Central memory CD4-positive, alpha-beta T cell (primary cell): ENCODE measurements at places on chromosomes 7 and 10.

- no peak for DNase-seq
These were observed 7.8 kb upstream of the HERC4 start for GRCh38 chr10:68082872-68083271.

DNA sequence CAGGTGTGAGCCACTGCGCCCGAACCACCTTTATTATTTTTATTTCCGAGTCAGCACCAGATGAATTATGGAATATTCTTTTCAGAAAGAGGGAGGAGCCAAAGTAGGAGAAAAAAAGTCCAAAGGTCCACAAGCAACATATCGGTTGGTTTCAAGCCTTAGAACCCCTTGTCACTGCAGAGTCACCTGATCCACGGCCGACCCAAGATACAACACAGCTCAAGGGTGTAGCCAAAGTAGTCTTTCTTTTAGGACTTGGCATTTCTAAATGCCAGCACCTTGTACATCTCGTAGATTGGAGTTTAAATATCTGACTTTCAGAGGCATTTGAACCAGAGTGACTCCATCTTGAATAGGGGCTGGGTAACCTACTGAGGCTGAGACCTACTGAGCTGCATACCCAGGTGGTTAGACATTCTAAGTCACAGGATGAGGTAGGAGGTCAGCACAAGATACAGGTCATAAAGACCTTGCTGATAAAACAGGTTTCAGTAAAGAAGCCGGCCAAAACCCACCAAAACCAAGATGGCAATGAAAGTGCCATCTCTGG lies 113.9 kb upstream of the ANLN start:
- DNase-seq = no peak

DNA sequence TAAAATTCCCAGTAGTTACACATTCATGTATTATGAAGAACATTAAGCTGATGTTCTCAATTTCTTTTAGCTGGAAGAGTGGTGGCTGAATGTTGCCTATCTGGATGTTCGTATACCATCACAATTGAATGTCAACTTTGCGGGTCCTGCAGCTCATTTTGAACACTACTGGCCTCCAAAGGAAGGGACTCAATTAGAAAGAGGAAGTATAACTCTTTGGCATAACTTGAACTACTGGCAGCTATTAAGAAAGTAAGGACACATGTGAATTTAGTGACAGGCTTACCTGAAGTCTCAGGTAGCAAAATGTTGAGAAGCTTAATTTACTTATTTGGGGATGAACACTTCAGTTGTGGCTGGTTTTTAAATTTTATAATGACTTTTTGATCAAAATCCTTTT lies 15.9 kb downstream of the CROT start:
- DNase-seq = no peak

DNA sequence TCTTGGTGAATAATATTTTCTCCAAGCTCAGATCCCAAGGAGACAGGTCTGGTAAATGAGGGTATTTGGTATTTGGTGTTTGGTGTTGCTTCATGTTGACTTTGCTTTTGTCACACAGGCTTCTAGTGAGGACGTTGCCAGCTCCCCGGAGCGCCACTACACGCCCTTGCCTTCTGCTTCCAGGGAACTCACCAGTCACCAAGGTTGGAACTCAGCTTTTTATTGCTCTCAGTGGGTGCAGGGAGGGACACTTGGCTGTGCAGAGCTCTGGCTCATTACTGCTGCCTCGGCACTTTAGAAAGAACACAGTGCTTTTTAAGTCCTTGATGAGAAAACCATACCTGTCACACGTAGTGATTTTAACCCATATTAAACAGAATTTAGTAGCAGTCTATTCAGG lies 892.9 kb downstream of the LRMDA start:
- DNase-seq = no peak

DNA sequence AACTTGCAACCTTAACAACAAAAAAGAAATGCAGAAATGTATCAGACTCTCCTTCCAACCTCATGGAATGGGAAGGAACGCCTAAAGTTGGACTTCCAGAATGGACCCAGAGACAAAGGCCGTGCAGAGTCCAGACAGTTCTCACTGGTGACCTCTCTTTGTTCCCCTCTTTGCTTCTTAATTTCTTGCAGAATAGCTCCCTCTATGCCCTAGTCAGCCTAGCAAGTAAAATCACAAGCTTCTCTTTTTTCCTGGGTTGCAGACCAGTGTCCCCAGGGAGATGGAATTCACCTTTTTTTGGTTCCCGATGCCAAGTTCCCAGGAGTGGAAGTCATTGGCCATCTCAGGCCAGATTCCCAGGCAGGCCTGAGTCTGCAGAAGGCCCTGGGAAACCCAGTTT lies 278.0 kb downstream of the CCSER2 start:
- no peak for DNase-seq

- no peak for DNase-seq
These were observed 67.1 kb downstream of the MTURN start for GRCh38 chr7:30201921-30202320.

DNA sequence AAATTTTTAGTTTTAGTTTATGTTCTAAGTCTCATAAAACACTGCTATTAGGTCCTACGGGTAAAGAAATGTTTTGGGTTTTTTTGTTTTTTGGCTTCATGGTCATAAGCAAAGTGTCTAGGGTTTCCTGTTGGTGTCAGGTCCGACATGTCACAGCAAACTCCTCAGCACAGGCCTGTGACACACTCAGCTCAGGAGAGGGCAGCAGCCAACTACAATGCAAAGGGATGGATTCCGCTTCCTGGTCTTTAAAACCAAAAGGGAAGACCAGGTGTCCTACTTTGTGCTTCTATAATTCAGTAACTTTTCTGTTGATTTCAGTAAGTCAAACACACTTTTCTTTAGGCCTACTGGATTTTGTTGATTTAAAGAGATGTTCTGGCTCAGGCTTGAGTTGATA lies 83.8 kb upstream of the MACROH2A2 start:
- DNase-seq = no peak

- DNase-seq = no peak
These were observed 34.9 kb downstream of the FAM204A start for GRCh38 chr10:118307220-118307619.

GRCh38 chr10:5665373-5666007 lies 905 bp downstream of the ASB13 start:
- DNase-seq = no peak

GRCh38 chr10:31322647-31323046 lies 3.6 kb downstream of the ZEB1 start:
- DNase-seq = peak; percentile 10

GRCh38 chr7:84848219-84848973 lies 338.5 kb downstream of the SEMA3D start:
- no peak for DNase-seq

DNA sequence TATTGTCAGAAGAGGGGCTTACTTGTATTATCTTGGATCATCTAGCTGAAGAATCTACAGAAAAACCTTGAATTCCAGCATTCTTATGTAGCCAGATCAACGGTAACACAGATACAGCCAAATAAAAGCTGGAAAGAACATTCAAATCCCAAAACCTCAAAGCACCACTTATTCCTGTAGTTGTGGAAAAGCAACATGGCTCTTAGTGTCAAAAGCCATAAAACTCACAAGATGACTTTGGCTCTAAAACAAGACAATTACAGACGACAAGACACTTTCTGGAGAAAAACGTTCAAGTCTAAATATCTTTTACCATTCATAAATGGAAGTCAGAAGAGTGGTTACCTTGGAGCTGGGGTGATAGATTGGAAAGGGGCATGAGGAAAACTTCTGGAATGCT lies 173.0 kb downstream of the HERPUD2 start:
- no peak for DNase-seq

DNA sequence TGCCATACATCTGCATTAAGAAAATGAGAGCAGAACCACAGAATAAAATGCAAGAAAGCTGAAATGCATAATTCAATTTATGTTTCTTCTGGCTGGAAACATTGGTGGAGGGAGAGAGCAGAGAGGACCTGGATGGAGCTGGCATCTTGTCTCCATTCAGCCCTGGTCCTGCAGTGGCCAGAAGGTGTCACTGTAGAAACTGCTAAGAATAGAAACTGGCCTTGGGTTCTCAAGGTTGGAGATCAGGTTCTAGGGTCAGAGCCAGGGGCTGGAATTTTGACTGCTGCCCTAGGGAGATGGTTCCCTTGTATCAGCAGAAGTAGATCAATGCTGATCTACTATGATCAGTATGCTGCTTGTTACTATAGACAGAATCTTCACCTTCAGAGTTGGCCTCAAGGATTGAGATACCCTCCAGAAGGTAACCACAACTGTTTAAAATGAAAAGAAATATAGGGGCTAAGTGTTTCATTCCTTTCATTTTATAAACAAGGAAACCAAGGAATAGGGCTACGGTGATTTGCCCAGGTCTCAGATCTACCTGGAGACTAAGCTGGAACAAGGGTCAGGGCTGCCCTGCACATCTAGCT lies 13.1 kb downstream of the TAS2R41 start:
- no peak for DNase-seq

DNA sequence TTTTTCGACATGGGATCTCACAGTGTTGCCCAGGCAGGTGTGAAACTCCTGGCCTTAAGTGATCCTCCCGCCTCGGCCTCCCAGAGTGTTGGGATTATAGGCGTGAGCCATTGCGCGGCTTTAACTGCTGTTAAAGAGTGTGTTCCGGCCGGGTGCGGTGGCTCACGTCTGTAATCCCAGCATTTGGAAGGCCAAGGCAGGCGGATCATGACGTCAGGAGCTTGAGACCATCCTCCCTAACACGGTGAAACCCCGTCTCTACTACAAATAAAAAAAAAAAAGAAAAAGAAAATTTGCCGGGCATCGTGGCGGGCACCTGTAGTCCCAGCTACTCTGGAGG lies 1.1 kb downstream of the RABGEF1 start:
- no peak for DNase-seq

- no peak for DNase-seq
These were observed 22.5 kb downstream of the HHEX start for GRCh38 chr10:92712016-92712889.

DNA sequence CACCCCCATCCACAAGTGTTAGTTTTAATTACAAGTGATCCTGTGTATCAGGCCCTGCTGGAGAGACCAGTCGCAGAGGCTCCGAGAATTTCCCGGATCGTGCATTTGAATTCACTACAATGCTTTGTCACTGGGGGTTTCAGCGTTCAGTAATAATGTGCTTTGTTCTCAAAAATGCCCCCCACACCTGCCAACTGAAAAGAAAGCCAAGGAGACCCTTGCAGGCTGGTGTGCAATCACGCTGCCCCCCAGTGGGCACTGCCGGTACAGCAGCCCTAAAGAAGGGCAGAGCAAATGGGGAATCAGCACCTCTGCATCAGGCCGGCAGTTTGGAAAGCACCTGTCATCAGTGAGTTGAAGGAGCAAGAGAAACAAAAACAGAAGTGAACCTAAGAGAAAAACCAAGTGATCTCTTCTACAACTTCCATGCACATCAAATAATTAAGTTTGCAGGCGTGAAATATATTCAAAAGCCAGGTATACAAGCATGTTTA lies 177.6 kb downstream of the PARD3 start:
- DNase-seq = peak; percentile 40

DNA sequence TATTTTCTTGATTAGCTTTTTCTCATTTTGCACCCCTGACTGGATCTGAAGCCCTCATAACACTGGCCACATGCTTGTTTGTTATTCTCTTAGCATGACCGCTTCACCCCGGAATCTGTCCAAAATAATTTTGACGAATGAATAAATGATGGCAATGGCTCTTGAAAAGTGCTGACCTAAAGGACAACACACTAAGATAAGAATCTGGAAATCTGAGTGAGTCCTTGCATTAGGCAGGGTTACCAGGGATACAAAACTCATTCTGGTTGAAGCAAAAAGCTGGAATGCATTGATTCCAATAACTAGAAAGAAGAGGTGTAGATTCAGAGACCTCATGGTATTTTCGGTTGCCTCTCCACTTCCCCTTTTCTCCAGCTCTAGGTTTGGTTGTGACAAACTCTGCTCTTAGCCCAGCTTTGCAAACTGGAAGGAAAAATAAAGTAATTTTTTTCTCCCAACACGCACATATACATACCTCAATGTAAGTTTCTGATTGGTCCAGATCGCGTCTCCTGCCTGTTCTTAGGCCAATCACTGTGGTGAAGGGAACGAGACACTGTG lies 157.4 kb downstream of the SKIDA1 start:
- DNase-seq = no peak
